Lower lobe of right lung (tissue), 2 donors: ENCODE measurements at places on chromosomes 3 and 15. TPM values are rescaled to one million over a fixed set of nuclear protein-coding genes. Genes with fewer than 3 reads are reported as not detected.

Gene GCHFR
- 99.5 TPM for total RNA-seq

DNA sequence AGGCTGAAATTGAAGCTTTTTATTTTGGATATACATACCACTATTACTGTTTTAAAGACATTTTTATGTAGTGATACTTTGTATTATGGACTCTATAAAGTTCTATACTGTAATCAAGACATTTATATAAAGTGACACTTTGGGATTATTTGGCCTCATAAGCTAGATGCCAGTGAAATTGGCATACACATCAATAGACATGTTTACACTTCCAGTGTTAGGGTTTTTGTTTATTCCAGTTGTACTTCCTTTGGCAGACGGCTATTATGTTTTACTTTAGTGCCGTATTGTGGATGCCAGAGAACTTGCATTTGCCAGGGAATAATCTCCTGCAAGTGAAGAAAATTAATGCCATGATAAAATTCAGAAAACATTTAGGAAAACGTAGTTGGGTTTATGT, 6.0 kb downstream of the LXN start:
- H3K4me1 ChIP-seq = peaks cover 11% of the 10 kb centered on the region
- peaks cover 92% of the 10 kb centered on the region for H3K36me3 ChIP-seq
- H3K27ac ChIP-seq = no peak overlapping the region
- H3K27me3 ChIP-seq = no peaks in the 10 kb centered on the region
- H3K4me3 ChIP-seq = no peak overlapping the region

Gene STX19
- 3.8 TPM for total RNA-seq

Gene FAM174B
- 57.7 TPM for total RNA-seq

DNA sequence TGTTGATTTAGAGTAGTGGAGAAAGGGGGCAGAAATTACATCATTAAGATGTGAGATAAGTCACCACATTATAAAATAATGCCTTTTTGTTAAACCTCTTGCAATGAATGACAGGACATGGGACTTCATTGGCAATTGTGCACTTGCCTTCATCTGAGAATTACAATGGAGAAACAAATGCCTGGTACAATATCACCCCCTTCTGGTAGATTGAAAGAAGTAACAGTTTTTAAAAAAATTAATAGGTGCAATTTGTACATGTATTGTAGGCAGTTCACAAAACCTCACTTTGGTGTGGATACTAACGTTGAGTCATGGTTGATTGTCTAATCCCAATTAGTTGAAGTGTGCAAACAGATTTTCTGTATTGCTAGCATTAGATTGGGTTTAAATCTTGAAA, 4.6 kb upstream of the P2RY14 start:
- H3K27me3 ChIP-seq = no peaks in the 10 kb centered on the region
- no peak overlapping the region for H3K27ac ChIP-seq
- DNase-seq = no peak
- H3K4me3 ChIP-seq = no peak overlapping the region
- peaks cover 11% of the 10 kb centered on the region for H3K4me1 ChIP-seq

DNA sequence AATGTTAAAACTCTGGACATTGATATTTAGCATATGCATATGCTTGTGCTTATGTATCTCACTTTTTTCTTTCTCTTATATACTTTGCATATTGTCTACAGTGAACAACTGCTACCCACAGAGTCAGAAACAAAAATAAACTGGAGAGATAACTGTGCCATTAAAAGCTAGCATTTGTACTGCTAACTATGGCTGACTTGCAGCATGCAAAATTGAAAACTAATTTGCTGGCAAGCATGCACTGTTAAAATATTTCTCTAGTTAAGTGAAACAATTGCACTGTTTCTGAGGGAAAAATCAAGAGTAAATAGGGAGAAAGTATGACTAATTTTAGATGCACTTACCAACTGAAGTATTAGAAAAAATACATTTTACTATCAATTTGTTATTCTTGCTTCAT, 177.8 kb downstream of the CBLB start:
- DNase-seq = no peak
- peaks cover 16% of the 10 kb centered on the region for H3K36me3 ChIP-seq
- no peak overlapping the region for H3K4me3 ChIP-seq
- peaks cover 5% of the 10 kb centered on the region for H3K4me1 ChIP-seq
- H3K27ac ChIP-seq = no peak overlapping the region

DNA sequence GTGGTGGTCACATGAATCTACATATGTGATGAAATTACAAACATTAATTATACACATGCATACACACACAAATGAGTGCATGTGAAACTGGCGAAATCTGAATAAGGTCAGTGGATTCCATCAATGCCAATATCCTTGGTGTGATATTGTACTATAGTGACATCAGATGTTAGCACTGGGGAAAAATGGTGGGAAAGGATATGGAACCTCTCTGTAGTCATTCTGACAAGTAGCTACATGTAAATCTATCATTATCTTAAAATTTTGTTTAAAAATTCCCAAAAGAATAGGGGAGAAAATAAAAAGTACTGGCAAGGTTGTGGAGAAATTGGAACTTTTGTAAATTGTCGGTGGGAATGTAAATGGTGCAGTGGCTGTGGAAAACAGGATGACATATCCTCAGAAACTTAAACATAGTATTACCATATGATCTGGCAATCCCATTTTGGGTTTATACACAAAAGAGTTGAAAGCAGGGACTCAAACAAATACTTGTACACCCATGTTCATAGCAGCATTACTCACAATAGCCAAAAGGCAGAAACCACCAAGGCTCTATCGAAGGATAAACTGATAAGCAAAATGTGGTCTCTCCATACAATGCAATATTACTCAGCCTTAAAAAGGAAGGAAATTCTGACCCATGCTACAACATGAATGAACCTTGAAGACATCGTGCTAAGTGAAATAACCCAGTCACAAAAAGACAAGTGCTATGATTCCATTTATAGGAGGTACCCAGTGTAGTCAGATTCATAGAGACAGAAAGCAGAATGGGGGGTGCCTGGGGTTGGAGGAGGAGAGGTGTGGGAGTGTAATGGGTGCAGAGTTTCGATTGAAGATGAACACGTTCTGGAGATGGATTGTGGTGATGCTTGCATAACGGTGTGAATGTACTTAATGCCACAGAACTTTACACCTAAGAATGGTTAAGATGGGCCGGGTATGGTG, 25.3 kb upstream of the HRH1 start:
- H3K27ac ChIP-seq = no peak overlapping the region
- no peak overlapping the region for H3K4me3 ChIP-seq
- no peaks in the 10 kb centered on the region for H3K36me3 ChIP-seq
- DNase-seq = no peak
- H3K27me3 ChIP-seq = no peaks in the 10 kb centered on the region
- no peaks in the 10 kb centered on the region for H3K4me1 ChIP-seq

GRCh38 chr15:57398336-57398735, 22.0 kb downstream of the CGNL1 start:
- no peak overlapping the region for H3K4me3 ChIP-seq
- H3K27me3 ChIP-seq = no peaks in the 10 kb centered on the region

GRCh38 chr3:187946981-187947380, 201.7 kb upstream of the BCL6 start:
- H3K27me3 ChIP-seq = no peaks in the 10 kb centered on the region
- no peaks in the 10 kb centered on the region for H3K36me3 ChIP-seq
- H3K4me3 ChIP-seq = no peak overlapping the region
- DNase-seq = no peak
- H3K4me1 ChIP-seq = peaks cover 25% of the 10 kb centered on the region
- H3K27ac ChIP-seq = no peak overlapping the region

Gene PAQR9
- total RNA-seq = not detected

- H3K27me3 ChIP-seq = no peaks in the 10 kb centered on the region
- peaks cover 18% of the 10 kb centered on the region for H3K36me3 ChIP-seq
Observed at GRCh38 chr3:127688022-127688415, 15.3 kb downstream of the ABTB1 start.

GRCh38 chr15:82968066-82968465, 15.5 kb upstream of the HOMER2 start:
- no peak for DNase-seq
- H3K4me3 ChIP-seq = no peak overlapping the region
- H3K27ac ChIP-seq = no peak overlapping the region
- H3K4me1 ChIP-seq = no peaks in the 10 kb centered on the region
- no peaks in the 10 kb centered on the region for H3K27me3 ChIP-seq

Gene TGM5
- 0.32 TPM for total RNA-seq

DNA sequence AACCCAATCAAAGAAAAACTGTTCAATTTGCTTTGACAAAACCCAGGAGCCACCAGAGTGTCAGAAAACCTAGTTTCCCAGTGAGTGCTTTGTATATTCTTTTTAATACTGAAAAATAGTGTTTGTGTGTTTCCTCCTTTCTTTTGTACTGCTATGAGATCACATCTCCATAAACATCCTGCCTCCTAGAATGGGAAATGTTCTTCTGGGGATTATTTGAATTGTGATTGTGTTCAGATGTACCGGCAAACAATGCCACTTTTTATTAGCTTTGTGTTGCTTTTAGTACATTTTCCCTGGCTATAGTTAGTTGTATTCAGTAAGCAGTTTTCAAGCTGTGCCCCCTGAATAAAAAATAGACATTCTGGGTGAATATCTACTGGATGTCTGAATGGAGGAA, 148.0 kb upstream of the NR2E3 start:
- DNase-seq = no peak
- H3K36me3 ChIP-seq = no peaks in the 10 kb centered on the region
- no peak overlapping the region for H3K27ac ChIP-seq
